ENCODE measurements at places on chromosomes 5 and 9.

GRCh38 chr5:88662846-88663245 is 220.1 kb downstream of the MEF2C start:
- DNase-seq: no peak

DNA sequence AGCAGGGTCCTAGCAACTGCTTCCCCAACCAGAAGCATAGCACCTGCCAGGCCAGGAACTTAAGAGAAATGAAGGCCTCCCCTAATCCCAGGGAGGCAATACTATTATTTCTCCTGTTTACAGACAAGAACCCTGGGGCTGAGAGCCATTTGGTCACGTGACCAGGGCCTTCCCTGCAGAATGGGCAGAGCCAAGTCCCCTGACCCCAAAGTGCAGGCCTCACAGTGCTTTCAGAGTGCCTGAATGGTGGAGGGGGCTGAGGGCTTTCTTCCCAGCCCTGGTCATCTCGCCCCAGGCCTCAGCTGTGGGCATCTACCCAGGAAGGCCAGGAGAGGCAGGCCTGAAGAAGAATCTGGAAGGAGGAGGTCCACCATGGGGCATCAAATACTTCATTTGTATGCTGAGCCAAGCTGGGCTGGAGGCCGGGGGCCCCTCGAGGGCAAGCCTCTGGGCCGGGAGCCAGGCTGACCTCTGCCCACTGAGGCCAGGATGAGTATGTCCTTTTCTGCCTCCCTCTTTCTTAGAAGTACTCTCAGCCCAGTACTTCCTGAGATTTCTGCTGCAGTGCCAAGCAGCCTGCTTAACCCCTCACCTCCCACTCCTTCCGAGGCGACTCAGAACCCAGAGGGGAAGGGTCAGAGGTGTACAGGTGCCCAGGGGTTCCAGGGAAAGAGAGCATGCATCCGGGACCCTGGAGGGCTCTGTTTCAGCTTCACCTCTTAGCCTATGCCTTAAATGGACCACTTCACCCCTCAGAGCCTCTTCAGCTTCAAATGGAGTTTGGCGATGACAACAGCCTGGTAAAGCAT is 18.9 kb upstream of the DUSP1 start:
- no peak for DNase-seq

DNA sequence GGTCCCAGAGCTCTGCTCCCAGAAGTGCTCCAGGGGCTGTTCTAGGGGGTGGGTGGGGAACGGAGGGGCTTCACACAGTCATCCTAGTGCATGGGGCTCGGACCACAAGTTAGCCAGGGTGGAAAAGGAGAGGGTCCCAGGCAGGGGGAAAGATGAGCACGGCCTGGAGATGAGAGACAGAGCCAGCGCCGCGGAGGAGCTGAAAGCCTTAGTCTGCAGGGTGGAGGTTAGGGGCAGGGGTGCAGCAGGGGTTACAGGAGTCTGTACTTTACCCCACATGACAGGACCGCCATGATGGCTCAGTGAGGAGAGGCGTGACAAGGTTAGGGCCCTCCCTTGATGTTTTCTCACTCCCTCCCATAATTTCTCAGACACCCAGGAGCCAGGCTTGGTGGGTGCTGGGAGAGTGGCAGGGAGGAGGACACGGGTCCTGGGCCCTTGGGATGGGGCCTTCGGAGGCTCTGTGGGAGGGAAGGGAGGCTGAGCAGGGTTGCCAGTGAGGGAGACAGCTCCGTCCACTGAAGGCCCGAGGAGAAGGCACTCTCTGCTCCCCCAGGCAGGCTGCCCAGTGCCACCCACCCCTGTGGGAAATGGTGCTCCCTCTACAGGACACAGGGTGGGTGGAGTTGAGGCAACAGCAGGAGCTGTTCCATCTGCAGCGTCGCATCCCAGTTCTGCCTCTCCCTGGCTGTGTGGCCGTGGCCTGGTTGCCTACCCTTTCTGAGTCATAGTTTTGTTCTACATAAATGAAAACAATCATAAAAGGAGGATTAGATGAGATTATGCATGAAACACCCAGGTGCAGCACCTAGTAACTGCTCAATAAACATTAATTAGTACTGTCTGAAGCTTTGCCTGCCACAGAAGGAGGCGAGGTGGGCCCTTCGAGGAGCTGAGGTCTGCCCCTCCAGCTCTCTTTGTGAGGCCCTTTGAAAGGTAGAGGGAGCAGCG is 66.2 kb downstream of the NDST1 start:
- DNase-seq: no peak

DNA sequence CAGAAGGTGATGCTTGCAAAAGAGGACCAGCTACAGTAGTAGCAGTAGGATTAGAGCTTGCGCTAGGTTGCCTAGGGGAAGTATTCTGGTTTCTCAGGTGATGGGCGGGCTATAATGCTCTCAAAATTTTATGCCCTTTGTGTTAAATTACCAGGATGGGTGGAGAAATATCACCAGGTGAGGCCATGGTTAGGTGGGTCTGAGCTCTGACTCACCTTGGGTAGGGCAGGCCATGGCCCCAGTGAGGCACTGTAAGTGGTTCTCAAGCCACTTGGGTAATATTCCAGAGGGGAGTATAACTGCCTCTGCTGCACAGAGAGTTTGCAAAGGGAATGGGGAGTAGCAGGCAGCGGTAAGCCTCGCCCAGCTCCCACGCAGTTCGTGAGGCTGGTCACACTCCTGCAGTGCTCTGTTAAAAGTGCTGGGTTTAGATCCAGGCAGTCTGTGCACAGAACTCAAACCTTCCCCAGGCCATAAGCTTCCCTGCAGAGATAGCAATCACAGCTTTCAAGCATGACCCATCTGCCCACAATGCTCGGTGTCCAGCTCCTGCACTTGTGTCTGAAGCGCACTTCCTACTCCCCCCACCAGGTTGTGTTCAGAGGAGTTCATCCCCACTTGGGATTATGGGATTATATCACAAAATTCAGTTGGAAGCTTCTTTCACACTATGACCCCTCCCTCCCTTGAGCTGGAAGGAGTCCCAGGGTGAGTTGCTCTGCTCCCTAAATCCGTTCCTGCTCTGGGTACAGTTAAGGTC is 575.0 kb downstream of the CHSY3 start:
- no peak for DNase-seq

DNA sequence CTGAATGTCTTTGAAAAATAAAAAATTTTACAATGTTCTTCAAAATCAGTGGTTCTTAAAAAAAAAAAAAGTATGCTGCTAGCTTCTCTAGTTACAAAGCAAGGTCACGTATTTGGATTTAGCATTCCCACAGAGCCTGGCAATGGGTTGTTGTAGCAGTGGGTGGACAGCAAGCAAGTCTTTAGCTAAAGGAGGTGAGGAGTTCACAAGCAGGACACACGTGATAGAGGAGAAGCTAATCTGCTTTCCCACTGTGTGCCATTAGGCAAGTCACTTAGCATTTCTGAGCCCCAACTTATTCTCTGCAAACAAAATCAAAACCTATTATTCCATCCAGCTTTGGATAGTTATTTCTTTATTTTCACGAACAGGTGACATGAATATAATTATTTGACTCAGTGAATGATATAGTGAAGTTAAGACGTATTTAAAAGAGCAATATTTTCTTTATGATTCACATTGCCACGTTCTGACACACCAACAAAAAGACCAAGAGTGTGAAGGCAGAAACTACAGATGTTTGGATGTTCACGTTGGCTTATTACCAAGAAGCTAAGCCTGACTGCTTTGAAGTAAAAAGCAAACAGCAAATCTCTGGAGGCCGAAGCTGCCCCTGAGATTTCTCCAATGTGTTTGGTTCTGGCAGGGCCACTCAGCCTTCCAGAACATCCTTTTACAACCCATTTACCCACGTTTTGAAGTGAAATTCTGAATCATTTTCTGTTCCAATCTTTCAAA is 612.1 kb upstream of the CDH6 start:
- DNase-seq: no peak

- no peak for DNase-seq
Observed at GRCh38 chr9:69121155-69122081, 52.7 kb upstream of the TJP2 start.
